ENCODE measurements at places on chromosomes 4 and X.

- H3K27ac ChIP-seq: no peak overlapping the region
- no peak for DNase-seq
- H3K4me1 ChIP-seq: no peaks in the 10 kb centered on the region
Observed at GRCh38 chr4:5971078-5971450, 47.2 kb downstream of the C4orf50 start.

DNA sequence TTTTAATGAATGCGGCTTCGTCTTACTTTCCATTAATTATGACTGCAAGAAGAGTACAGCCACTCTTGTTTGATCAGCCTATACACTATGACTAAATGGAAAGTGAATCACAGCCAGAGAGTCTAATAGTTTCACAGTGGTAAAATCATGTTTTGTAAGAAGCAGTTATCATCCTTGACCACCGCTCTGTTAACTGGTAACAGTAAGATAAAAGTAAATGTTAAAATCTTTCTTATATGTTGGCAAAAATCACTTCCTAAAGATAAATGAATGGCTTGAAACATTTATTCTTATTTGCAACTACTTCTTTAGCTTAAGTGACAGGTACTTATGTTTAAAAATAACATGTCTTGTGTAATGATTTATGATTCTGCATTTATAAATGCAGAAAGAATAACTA lies 13.2 kb downstream of the GALNT7 start:
- H3K27me3 ChIP-seq: no peaks in the 10 kb centered on the region
- DNase-seq: peak; percentile 77
- peaks cover 9% of the 10 kb centered on the region for H3K36me3 ChIP-seq
- no peak overlapping the region for H3K4me3 ChIP-seq
- H3K27ac ChIP-seq: peak overlapping the region; percentile 52

DNA sequence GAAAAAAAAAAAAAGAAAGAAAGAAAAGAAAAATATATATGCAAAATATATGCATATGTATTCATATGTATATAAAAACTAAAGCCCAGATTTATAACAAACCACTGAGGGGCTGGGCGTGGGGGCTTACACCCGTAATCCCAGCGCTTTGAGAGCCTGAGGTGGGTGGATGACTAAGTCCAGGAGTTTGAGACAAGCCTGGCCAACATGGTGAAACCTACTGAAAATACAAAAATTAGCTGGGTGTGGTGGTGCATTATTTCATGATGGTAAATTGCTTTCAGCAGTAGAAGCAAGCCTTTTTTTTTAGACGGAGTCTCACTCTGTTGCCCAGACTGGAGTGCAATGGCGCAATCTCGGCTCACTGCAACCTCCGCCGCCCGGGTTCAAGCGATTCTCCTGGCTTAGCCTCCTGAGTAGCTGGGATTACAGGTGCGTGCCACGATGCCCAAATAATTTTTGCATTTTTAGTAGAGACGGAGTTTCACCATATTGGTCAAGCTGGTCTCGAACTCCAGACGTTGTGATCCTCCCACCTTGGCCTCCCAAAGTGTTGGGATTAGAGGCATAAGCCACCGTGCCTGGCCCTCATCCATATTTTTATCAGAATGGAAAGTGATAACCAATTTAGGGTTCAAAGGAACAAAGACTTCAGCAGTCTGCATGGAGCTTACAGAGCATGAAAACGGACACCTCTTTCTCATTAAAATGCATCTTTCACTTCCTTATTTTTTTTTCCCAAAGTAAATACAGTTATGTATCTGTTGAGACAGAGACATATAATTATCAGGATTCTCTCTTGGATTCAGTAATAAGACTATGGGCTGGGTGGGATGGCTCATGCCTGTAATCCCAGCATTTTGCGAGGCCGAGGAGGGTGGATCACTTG lies 27.7 kb upstream of the MOB1B start:
- DNase-seq: no peak
- H3K27ac ChIP-seq: no peak overlapping the region
- no peaks in the 10 kb centered on the region for H3K4me1 ChIP-seq
- H3K27me3 ChIP-seq: no peaks in the 10 kb centered on the region

DNA sequence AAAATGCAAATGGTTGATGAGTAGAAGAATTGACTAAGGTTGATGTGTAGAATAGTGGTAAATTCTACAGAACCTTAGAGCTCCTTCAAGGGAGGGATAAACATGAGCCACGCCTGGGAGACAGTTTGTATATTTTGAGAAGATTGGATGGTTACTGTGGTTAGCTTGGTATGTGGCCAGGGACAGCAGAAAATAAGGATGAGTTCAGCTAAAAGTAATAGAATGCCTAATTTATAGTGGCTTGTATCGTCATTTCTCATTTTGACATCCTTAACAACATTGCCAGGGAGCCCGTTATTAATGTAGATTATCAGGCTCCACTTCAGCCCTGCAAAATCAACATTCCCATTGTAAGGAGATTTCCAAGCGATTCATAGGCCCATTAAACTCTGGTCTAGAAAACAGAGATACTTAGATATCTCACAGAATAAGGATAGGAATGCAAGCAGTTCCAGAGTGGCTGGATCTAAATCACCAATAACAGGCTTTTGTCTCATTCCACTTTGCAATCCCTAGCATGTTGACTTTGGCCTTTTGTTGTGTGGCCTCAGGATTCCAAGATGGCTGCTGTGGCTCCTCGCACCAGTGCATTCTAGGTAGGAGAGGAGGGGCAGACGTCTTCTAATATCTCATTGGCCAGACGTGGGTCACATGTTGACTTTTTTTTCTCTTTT lies 6.4 kb upstream of the PTTG2 start:
- H3K4me3 ChIP-seq: no peak overlapping the region
- DNase-seq: peak; percentile 84
- no peaks in the 10 kb centered on the region for H3K36me3 ChIP-seq
- H3K4me1 ChIP-seq: no peaks in the 10 kb centered on the region

- H3K36me3 ChIP-seq: no peaks in the 10 kb centered on the region
- H3K27ac ChIP-seq: no peak overlapping the region
- no peak for DNase-seq
- no peak overlapping the region for H3K4me3 ChIP-seq
Observed at GRCh38 chr4:103307453-103308247, 109.5 kb upstream of the CENPE start.

DNA sequence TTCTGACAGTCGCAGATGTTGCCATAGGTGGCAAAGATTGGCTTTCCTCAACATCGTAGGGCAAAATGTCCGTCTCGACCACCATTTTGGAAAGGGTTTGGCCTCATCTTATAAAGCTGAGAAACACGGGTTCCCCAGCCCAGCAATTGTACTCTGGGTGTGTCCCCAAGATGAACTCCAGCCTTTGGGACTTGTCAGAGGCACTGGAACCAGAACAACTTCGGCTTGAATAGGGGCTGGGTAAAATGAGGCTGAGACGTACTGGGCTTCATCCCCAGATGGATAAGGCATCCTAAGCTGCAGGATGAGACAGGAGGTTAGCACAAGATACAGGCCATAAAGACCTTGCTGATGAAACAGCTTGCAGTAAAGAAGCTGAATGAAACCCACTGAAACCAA lies 151.9 kb downstream of the CRLF2 start:
- H3K4me3 ChIP-seq: no peak overlapping the region
- no peaks in the 10 kb centered on the region for H3K27me3 ChIP-seq
- no peak overlapping the region for H3K27ac ChIP-seq
- H3K36me3 ChIP-seq: no peaks in the 10 kb centered on the region

DNA sequence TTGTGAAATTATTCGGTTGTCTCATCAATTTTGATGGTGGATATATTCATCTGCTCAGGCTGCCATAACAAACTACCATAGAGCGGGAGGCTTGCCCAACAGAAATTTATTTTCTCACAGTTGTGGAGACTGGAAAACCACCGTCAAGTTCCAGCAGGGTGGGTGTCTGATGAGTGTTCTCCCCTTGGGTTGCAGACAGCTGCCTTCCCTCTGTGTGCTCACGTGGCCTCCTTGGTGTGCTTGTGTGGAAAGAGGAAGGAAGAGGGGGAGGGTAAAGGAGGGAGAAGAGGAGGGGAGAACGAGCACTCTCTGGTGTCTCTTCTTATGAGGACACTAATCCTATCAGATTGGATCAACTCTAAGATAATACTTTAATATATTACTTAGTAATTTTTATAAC lies 123.8 kb upstream of the TEX13D start:
- H3K4me1 ChIP-seq: no peaks in the 10 kb centered on the region
- H3K4me3 ChIP-seq: no peak overlapping the region
- DNase-seq: no peak
- H3K36me3 ChIP-seq: no peaks in the 10 kb centered on the region

- no peaks in the 10 kb centered on the region for H3K4me1 ChIP-seq
- no peaks in the 10 kb centered on the region for H3K27me3 ChIP-seq
- H3K36me3 ChIP-seq: peaks cover 24% of the 10 kb centered on the region
- DNase-seq: peak; percentile 48
- H3K27ac ChIP-seq: no peak overlapping the region
- no peak overlapping the region for H3K4me3 ChIP-seq
Observed at GRCh38 chrX:19593690-19594089, 78.4 kb upstream of the MAP3K15 start.

DNA sequence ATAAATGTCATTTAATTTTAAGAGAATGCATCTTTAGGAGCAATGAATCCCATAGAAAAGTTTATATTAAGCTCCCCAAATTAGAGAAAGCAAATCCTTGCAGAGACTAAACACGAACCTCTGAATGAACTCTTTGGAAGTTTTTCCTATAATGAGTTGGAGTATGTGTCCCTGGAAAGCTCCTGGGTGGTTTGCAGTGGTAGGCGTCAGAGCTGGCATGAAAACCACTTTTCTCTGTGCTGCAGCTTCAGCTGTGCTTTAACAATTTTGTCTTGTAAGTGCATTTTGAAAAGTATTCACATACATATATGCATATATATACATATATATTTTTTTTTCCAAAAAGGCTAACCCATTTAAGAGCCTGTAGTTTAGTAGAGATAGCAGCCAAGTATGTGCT lies 148.7 kb upstream of the TBC1D9 start:
- H3K4me1 ChIP-seq: peaks cover 2% of the 10 kb centered on the region
- no peak for DNase-seq
- H3K4me3 ChIP-seq: no peak overlapping the region
- peaks cover 3% of the 10 kb centered on the region for H3K36me3 ChIP-seq
- H3K27ac ChIP-seq: no peak overlapping the region
- no peaks in the 10 kb centered on the region for H3K27me3 ChIP-seq

- no peak for DNase-seq
- no peak overlapping the region for H3K4me3 ChIP-seq
- no peaks in the 10 kb centered on the region for H3K36me3 ChIP-seq
- no peaks in the 10 kb centered on the region for H3K27me3 ChIP-seq
Observed at GRCh38 chr4:107058828-107059227, 22.7 kb upstream of the DKK2 start.

- DNase-seq: no peak
- H3K4me3 ChIP-seq: no peak overlapping the region
- H3K27ac ChIP-seq: no peak overlapping the region
- no peaks in the 10 kb centered on the region for H3K27me3 ChIP-seq
- no peaks in the 10 kb centered on the region for H3K4me1 ChIP-seq
- H3K36me3 ChIP-seq: no peaks in the 10 kb centered on the region
Observed at GRCh38 chr4:174757736-174758135, 71.3 kb downstream of the GLRA3 start.

- peaks cover 64% of the 10 kb centered on the region for H3K27me3 ChIP-seq
- H3K4me3 ChIP-seq: no peak overlapping the region
- H3K27ac ChIP-seq: no peak overlapping the region
- H3K4me1 ChIP-seq: no peaks in the 10 kb centered on the region
- no peaks in the 10 kb centered on the region for H3K36me3 ChIP-seq
Observed at GRCh38 chr4:6008092-6008551, 10.1 kb downstream of the C4orf50 start.

DNA sequence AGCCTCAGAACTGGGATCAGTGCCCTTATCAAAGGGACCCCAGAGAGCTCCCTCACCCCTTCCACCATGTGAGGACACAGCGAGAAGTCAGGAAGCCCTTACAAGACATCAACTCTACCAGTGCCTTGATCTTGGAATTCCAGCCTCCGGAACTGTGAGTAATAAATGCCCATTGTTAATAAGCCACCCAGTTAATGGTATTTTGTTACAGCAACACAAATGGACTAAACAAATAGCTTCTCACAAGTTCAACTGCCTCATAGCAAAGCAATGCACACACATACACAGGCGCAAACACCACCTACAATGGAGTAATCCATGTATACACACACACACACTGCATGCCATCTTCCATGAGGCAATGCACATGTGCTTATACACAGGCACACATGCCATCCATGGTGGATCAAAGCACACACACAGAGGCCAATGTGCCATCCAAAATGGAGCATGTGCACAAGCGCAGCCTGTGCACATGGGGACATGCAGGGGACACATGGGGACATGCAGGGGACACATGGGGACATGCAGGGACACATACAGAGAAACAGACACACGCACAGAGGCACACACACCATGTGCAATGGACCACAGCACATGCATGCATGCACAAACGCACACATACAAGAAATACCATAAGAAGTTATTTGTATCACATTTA lies 137.6 kb upstream of the TBL1X start:
- no peaks in the 10 kb centered on the region for H3K36me3 ChIP-seq
- H3K4me1 ChIP-seq: peaks cover 3% of the 10 kb centered on the region
- H3K27me3 ChIP-seq: no peaks in the 10 kb centered on the region
- no peak overlapping the region for H3K4me3 ChIP-seq

- DNase-seq: no peak
- no peaks in the 10 kb centered on the region for H3K4me1 ChIP-seq
- H3K36me3 ChIP-seq: no peaks in the 10 kb centered on the region
Observed at GRCh38 chrX:109533005-109533404, 3.6 kb upstream of the NXT2 start.

DNA sequence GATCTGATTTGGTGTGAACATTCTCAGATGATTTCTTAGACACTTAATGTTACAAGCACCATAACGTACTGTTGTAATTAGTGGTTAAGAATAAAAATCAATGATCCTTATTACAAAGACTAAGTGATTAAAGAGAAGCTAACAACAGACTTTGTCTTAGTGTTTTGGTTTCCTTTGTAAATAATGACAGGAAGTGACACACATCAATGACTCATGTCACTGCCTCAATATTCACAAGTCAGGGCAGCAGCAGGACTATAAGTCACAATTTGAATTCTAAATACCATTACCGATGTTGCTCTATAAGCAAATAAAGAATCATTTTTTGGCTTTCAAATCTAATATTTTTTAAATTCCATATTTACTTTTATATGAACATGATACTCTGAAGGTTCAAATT lies 115.8 kb upstream of the FAT4 start:
- H3K27ac ChIP-seq: no peak overlapping the region
- peak; percentile 35 for DNase-seq
- no peak overlapping the region for H3K4me3 ChIP-seq
- H3K27me3 ChIP-seq: no peaks in the 10 kb centered on the region

DNA sequence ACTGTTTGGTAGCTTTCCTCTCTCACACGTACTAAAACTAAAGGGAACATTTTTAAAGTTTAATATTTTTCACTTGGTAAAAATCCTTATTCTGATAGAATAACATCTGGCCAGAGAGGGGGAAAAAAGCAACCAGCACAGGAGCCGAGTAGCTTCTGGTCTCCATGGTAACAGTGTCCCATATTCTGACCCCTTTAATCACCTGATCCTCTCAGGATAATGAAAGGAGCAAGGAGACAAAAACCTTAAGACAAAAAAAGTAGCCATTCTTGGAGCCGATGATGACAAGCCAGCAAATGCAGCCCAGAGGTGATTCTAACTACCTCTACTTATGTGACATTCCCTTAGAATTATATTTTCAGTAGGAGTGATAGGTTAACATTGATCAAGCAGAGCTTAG lies 126.6 kb downstream of the SLC39A8 start:
- H3K4me1 ChIP-seq: no peaks in the 10 kb centered on the region
- no peak overlapping the region for H3K27ac ChIP-seq
- DNase-seq: no peak
- no peaks in the 10 kb centered on the region for H3K27me3 ChIP-seq
- H3K4me3 ChIP-seq: no peak overlapping the region

GRCh38 chrX:132364313-132364712 lies 124.5 kb downstream of the MBNL3 start:
- H3K4me1 ChIP-seq: no peaks in the 10 kb centered on the region
- H3K4me3 ChIP-seq: no peak overlapping the region
- no peak overlapping the region for H3K27ac ChIP-seq
- H3K36me3 ChIP-seq: no peaks in the 10 kb centered on the region
- DNase-seq: no peak
